ENCODE measurements at places on chromosomes 2 and 18. TPM values are rescaled to one million over a fixed set of nuclear protein-coding genes. Genes with fewer than 3 reads are reported as not detected.

The ANKRD30B gene
- not detected for total RNA-seq

The SPP2 gene
- total RNA-seq = not detected

The SERPINB10 gene
- 3.4 TPM for total RNA-seq

The TMEM37 gene
- total RNA-seq = 0.33 TPM

The ST8SIA5 gene
- total RNA-seq = not detected

The EPB41L5 gene
- total RNA-seq = 3.7 TPM

The STARD6 gene
- not detected for total RNA-seq

The ALK gene
- not detected for total RNA-seq

The NDUFV2 gene
- 233 TPM for total RNA-seq

The VWC2L gene
- total RNA-seq = not detected

The CABLES1 gene
- 11.9 TPM for total RNA-seq

The UGT1A6 gene
- total RNA-seq = not detected

The TMEM182 gene
- total RNA-seq = 0.20 TPM

The SULT1C2 gene
- total RNA-seq = not detected
